Stimulated activated CD4-positive, alpha-beta T cell treated with anti-CD3 and anti-CD28 coated beads, Interleukin-12 subunit alpha, Interleukin-12 subunit beta, amount 100 ng/mL, for 4 hours (primary cell): ENCODE measurements at places on chromosomes 2 and 18.

DNA sequence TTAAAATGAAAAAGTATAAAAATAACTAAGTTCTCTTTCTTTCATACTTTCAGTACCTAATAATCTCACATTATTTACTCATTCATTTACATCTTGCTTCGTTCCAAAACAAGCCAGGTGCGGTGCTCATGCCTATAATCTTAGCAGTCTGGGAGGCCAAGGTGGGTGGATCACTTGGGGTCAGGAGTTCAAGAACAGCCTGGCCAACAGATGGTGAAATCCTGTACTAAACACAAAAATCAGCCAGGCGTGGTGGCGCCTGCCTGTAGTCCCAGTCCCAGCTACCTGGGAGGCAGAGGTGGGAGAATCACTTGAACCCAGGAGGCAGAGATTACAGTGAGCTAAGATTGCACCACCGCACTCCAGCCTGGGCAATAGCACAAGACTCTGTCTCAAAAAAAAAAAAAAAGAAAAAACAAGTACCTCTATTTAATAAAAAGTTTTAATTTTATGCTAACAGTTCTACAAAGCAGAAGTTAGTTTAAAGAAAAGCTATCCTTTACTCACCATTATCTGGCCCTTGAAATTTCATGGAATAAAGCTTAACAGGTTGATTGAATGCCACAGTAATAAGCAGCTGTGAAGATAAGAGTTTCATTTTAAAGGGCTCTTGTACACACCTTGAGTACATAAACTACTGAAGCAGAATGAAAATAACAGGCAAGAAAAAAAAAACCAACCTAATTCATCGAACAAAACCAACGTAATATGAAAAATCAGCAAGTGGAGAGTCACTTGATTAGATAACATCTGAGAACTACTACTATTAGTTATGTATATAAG is 22.5 kb downstream of the TXNL1 start:
- DNase-seq, result no peak

- no peak for DNase-seq
These were observed 31.7 kb downstream of the ONECUT2 start for GRCh38 chr18:57466745-57467409.

GRCh38 chr18:64027931-64028695 is 58.2 kb downstream of the SERPINB8 start:
- DNase-seq, result no peak

DNA sequence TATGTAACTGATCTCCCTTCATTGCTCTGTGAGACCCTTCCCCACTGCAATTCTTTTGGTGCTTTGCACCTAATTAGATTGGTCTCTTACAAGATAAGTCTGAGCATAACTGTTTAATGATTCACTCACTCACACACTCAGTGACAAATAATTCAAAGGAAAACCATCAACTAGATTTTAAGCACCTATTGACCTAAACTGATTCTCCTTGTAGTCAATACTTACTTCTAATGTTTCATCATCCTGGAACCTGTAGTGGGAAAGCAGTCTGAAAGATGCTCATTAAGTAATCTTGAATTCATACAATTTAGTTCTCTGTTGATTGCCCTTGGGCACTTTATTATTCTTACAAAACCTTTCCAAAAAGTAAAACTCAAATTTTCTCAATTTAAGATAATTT is 74.3 kb upstream of the COL5A2 start:
- no peak for DNase-seq

DNA sequence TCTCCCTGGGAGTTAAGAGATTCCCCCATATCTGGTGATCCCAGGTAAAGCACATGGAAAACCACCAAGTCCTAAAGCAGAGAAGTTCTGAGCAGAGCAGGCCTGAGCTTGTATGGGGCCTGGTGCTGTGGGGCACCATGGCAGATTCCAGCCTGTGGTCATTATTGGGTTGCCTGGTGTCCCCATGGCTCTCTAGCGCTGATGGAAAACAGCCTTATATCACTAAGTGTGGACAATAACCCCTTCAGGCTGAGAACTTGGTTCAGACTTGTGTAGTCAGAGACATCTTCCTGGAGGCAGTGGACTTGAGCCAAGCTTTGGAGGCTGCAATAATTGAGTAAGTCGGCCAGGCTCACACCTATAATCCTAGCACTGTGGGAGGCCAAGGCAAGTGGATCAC is 96.8 kb downstream of the MCFD2 start:
- no peak for DNase-seq

DNA sequence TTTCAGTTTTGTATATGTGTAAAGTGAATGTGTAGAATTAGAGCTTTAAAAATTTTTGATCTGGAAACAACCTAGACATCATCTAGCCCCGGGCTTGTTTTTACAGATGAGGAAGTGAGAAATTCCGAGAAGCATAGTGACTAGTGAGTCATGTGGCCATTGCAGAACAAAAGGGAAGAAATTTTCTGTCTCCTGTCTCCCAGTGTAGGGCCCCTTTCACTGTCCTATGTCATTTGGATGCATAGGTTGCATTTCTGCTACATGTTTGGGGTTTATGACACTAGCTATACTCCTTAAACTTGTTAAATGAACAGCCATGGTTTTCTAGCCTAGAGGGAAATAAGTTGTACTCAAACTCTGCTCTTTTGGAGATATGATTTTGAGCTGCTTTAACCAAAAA is 84.6 kb downstream of the PLCL1 start:
- DNase-seq, result no peak

GRCh38 chr2:128450211-128451024 is 131.8 kb upstream of the HS6ST1 start:
- DNase-seq, result no peak

GRCh38 chr18:8107426-8107825 is 501.8 kb upstream of the RAB12 start:
- DNase-seq, result no peak

- no peak for DNase-seq
These were observed 95.8 kb downstream of the SPP2 start for GRCh38 chr2:234146087-234146826.

DNA sequence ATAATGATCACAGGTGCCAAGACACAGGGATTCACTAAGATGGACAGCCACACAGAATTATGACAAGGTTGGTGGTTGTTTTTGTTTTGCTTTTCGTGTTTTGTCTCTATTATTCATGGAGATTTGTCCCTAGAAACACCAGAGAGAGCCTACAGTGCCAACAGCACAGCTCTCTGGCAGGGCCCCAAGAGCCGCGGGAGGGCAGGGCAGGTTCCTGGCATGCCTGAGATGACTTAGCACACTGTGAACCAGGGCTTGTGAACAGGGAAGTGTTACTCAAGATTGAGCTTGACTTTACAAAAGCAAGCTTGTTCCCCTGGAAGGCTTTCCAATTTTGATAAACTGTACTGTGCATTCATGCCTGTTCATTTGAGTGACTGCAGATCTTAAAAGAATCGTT is 437.4 kb upstream of the SALL3 start:
- DNase-seq, result no peak

DNA sequence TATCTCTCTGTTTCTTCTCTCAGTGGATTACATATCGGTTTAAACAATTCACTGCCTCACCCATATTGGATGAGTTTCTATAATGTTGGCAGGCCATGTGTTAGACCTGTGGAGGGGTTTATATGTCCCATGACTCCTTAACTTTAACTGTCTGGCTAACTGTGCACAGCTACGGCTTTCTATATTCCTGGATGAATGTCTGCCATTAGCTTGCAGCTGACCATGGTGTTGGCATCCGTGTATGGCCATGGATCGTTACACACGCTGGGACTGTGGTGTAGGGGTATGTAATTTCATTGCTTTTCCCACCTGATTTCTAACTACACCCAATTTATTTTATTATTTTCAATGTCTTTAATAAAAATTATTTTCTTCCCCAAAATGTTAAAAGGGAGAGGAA is 3.3 kb upstream of the TANC1 start:
- no peak for DNase-seq

DNA sequence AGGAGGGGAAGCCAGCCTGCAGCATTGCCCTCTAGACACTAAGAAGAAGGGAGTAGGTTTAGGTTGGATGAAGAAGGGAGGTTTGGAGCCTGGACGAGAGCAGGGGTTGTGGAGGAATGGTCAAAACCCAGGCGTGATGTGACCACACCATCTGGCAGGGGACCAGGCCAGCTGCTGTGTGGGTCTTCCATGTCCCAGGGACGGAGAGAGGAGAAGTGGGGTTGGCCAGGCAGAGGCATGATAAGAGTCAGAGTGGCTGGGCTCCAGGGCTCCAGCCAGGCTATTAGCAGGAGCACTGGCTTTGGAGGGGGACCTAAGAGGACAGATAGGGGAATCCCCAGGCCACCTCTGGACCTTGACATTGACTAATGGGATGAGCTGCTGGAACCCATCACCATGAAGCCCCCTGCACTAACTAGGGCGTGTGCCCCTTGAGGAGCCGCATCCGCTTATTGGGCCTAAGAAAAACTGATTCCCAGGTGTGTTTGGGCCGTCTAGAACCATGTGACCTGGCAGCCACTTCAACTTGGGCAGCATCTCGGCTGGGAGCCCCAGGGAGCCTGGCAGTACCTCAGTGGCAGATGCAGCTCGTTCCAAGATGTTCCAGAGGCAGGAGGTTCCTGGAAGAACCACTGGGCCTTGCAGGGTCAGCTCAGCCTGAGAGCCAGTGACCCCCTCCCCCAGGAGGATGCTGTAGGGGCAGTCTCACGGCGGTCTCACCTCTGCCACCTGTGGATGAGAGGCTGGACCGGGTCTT is 235.1 kb downstream of the AGAP1 start:
- DNase-seq, result no peak

GRCh38 chr2:219073413-219074129 is 12.8 kb upstream of the IHH start:
- DNase-seq, result no peak

DNA sequence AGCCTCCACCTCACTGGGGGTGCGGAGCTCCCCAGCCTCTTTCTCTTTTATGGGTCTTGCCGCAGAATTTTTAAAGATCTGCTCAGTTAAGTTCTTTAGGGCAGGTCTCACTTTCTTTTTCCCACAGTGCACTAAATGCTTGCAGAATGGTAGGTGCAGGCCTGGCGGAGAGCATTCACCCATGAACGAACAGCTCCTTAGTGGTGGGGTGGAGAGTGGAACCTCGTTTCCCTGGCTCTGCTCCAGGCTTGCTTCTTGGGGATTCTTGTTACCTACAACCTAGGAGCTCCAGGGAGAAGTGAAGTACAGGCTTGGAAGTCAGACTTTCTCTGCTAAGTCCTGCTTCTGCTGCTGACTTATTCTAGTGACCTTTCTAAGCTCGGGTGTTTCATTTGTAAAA is 70.3 kb upstream of the PXDN start:
- DNase-seq, result no peak

- no peak for DNase-seq
These were observed 88.3 kb downstream of the INSIG2 start for GRCh38 chr2:118176601-118177000.

GRCh38 chr2:236169741-236170589 is 1.8 kb upstream of the GBX2 start:
- DNase-seq, result no peak

GRCh38 chr18:76354348-76354747 is 140.7 kb downstream of the ZNF516 start:
- no peak for DNase-seq

DNA sequence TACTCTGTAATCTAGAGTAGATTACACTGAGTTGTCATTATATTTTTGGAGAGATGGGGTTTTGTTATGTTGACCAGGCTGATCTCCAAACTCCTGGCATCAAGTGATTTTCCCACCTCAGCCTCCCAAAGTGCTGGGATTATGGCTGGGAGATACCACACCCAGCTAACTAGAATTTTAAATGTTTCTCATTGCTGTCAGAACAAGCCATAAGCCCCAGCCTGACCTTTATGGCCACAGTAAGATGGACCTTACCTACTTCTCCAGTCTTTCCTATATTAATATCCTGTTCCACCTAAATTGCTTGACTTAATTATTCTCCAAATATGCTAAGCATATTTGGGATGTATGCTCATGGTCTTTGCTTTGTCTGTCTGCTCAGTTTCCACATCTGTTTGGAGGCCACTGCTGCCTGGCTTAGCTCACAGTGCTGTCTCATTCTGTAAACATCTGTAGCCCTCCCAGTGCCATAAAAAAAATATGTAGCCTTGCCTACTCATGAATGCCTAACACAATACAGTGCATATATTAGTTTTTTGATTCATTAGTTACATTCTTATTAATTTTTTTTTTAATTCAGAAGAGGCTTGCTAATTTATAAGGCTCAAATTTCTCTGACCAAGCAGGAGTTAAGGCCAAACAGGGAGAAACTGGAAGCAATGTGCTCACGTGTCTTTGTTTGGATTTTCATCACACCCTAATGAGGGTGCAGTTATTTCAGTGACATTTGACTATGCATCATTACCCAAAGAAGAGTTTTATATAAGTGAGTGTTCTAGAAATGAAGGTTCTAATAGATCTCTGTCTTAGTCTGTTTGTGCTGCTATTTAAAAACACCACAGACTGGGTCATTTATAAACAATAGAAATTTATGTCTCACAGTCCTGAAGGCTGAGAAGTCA is 45.3 kb upstream of the PSME4 start:
- no peak for DNase-seq

DNA sequence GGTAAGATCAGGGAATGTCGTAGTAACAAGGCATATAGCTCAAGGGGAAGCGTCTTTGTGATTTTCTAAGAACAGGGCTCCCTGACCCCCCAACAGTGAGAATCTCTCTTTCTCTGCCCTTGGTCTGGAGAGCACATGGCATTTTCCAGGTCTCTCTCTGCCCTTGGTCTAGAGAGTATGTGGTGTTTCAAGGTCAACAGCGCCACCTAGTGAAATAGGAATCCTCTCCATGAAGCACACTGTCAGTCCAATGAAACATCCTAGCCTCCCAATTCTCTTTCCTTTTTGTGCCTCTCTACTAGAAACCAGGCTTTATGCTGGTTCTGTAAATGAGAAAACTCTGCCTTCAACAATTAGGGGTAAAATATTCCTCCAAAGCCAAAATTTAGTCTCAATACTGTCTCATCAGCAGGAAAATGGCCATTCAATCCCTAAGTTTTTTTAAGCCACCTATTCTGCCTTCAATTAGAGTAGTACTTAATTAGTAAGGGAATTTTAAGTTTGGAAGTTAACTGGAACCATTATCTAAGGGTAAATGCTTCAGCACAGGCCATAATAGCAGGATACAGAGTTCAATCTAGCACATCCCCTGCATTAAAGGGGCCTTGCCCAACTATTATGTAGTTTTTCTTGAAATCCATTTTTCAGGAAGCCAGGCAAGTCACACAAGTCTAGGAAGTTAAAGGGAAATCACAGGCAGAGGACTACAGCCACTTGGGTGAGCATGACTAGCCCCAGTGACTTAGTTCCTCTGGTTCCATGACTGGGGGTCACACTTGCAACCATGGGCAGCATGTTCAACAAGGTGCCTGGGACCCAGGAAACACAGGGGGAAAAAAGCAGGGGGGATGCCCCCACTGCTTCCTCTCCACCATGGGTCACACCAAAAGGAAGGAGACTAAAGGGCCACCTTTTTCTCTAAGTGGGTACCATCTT is 12.4 kb downstream of the DYM start:
- DNase-seq, result peak; percentile 8

GRCh38 chr2:107936433-107937359 is 49.6 kb upstream of the SLC5A7 start:
- no peak for DNase-seq

DNA sequence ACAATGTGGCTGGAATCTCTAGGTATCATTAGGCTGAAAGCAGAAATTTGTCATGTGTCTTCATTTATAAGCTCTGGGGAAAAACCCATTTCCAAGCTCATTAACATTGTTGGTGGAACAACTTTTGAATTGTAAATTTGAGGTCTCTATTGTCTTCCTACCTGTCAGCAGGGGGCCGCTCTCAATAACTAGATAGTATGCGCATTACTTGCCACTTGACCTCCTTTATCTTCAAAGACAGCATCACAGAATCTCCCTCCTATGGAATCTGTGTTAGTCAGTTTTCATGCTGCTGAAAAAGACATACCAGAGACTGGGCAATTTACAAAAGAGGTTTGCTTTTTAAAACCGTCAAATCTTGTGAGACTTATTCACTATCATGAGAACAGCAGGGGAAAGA is 223.1 kb downstream of the CALCRL start:
- DNase-seq, result no peak
